ENCODE measurements at places on chromosomes 1 and 21.

DNA sequence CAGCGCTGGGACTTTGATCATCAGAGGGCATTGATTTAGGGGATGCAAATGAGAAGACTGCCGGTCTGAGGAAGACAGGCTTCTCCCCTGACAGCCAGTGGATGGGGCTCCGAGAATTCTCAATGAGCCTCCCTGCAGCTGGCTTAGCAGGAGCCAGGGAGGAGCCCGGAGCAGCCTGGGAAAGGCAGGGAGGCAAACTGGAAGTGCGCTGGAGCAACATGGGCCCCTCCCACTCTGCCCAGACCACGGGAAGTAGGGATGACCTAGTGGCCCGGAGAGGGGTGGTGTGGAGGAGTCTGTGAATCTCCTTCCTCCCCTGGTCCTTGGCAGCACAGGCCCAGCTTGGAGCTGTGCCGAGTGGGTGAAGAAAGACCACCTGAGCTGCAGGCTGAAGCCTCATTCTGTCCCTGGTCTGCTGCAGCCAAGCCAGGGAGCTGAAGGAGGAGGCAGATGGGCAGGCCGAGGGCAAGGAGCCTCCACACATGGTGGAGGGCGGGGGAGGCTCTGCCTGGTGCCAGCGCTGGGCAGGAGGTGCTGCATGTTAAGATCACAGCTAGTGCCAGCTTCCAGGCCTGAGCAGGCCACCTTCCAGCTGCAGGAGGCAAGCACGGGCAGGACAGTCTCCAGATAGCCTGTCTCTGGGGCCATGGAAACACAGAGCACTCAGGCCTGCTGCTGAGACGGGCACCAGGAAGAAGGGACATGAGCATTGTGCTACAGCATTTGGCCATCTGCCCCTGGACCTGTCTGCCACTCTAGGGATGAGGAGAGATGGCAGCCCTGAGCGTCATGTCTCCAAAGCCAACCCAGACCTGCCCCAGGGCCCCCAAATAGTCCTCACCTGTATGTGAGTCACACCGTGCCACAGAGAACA lies 12.2 kb upstream of the CLSTN1 start:
- peak; percentile 54 for DNase-seq

DNA sequence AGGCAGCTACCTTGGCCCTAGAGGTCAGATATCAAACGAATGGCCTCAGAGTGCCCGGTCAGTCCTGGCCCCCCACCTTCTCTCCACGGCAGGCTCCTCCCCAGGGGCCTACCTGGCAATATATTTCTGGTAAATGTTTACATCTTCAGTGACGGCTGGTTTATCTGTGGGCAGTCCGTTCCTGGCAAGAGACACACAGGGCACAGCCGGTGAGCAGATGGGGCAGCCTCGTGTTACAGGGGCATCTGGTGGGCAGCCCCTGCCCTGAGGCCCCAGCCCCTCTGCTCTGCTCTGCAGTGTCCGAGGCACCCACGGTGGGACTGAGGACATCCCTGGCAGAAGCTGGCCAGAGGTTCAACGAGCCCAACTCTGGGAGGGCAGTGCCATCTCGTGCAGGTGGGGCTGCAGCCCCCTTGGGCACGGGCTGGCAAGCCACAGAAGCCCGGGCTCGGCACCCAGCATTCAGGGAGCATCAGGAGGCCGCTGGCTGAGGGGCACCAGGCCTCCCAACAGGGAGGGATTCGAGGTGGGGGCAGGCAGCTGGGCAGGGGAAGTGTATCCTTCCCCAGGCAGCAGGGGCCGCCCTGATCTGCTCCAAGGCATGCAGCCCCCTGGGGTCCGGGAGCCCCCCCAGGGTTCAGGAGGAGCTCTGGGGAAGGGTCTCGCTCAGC lies 137.9 kb downstream of the CASZ1 start:
- DNase-seq, result no peak

- DNase-seq, result no peak
Measured at GRCh38 chr1:9798236-9799130, 25.3 kb downstream of the CLSTN1 start.

DNA sequence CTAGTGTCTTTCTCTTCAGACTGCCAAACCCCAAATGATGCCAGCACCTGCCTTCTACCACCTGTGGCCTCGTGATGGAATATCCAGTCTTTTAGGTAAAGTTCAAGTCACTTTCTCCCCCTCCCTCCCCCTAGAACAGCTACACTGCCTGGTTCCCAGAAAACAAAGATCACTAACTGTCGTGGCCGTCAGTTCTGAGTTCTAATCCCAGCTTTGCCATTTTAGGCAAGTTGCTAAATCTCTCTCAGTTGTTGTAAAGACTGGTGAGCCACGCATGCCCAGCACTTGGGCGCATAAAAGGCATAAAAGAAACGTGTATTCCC lies 648 bp upstream of the TRAPPC3 start:
- no peak for DNase-seq
